ENCODE measurements at places on chromosomes 7 and 10. TPM values are rescaled to one million over a fixed set of nuclear protein-coding genes. Genes with fewer than 3 reads are reported as not detected.

DNA sequence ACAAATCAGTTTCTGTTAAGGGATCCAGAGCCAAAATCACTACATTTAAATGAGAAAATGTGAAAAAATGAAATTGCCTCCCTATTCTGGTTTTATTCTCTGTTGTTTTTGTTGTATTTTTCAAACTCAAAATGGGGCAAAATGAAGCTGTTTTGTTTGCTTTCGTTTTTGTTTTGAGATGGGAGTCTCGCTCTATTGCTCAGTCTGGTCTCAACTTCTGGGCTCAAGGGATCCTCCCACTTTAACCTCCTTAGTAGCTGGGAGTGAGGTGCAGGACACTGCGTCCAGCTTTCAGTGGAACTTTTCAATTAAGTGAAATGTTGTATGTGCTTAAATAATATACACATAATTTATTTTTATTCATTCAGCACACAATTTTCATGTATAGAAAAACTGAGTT, 205.0 kb downstream of the SORCS1 start:
- no peak for DNase-seq

DNA sequence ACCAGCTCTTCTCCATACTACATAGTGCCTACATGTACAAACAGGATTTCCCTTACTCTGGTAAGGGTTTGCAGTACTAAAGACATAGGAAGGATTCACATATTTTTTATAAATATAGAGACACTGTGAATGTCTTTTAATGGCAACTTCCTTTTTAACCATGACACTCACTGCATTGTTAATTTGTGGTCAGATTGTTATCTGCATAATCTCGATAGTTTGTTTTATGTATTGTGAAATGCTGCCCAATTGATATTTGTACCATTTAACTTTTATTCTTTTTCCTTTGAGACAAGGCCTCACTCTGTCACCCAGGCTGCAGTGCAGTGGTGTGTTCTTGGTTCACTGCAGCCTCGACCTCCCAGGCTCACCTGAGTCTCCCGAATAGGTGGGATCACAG, 39.7 kb downstream of the SP8 start:
- DNase-seq, result no peak

DNA sequence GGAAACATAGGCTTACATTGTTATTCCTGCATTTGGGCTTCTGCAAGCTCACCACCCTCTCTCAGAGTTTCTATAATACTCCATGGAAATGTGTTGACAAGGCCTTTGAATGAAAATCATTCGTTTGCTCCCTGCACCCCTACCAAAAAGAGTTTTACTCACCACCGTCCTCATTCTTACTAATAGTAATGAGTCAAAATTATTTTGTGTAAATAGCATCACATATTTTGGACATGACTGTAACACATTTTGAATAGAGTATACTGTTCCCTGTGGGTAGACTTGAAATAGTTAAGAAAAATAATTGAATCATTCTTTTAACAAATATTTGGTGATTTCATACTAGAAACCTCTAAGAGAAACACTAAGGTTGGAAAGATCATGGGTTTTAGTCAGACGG, 84.6 kb downstream of the AKAP9 start:
- no peak for DNase-seq

GRCh38 chr7:157028199-157028903, 17.9 kb upstream of the MNX1 start:
- peak; percentile 6 for DNase-seq

DNA sequence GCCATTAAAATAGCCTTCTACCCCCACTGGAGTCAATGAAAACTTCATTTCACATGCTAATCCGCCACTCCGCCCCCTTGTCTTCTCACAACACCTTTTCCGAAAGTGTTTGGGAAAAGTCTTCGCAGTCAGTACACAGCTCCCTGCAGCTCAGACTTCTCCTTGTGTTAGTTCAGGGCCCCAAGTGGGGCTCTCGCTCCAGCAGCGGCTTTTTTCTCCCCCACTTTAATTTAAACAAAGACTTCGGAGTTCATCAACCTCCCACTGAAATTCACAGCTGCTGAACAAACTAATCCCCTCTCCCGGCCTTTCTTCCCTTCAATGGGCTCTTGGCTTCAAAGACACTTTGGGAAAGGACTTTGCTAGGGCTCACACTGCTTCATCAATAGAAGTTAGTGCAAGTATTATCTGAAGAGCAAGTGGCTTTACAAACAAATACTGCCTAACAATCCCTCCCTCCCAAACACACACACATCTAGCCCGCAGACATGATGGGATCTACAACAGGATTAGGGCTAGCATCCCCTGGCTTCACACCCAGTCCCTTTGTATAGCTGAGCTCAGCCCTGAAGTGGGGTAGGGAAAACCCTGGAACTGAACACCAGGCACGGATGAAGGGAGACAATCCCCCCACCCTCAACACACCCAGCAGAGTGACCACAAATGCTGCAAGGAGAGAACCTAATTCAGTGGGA, 23.1 kb downstream of the WNT8B start:
- no peak for DNase-seq

DNA sequence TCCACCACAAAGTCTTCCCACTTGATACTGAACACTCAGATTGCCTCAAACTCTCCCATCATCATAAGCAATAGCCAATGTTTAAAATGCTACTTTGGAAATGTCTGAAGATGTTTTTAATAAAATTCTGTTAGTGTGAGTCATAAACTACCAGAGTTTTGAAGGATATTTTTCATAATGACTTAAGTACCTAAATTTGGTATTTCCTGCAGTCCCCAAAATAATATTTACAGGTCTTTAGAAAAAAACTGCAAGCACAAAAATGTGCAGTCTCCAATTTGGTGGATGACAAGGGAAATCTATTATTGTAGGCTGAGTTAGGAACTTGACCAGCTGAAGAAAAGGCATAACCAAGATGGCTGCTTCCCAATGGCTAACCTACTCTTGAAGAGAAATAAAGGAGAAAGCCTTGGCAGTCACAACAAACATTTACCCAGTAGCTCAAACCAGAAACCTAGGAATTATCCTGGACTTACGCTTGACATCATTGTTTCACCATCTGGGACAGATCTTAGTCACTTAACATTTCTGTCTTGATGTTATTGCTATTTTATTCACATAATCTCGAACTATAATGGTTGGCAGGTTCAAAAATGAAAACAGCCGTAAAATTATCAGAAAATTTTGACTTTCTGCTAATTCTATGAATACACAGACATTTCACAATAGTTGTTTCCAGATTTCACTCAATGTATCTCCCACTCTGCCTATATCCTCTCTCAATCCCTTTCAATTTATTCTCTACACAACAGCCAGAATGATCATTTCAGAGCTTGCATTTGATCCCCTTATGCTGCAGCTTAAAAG, 111.2 kb upstream of the STEAP1B start:
- DNase-seq, result no peak

- peak; percentile 70 for DNase-seq
Observed at GRCh38 chr10:93060887-93061593, 442 bp downstream of the CYP26C1 start.

GRCh38 chr10:72460284-72460876, 105.7 kb upstream of the DNAJB12 start:
- no peak for DNase-seq

DNA sequence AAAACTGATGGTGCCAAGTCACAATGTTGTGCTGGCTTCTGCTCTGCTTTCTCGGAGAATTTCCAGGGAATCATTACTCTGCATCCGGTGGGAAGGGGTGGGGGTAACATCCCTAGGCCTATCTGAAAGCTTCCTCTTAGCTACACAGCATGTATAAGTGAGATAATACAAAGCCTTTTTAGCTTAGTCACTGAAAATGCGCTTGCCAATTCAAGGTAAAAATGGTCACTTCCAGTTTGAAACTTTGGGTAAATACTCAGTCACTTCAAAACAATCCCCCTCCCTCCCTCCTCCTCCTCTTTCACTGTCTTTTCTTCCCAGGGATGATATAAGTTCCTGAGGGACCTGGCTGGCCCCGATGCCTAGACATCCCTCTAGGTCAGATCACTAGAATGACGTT, 57.3 kb upstream of the APBB1IP start:
- DNase-seq, result no peak

- DNase-seq, result peak; percentile 63
Observed at GRCh38 chr7:45151131-45151684, 6.4 kb upstream of the RAMP3 start.

- no peak for DNase-seq
Observed at GRCh38 chr7:92244808-92245486, 767 bp downstream of the KRIT1 start.

GRCh38 chr7:141557360-141557759, 6.2 kb downstream of the AGK start:
- DNase-seq, result no peak

DNA sequence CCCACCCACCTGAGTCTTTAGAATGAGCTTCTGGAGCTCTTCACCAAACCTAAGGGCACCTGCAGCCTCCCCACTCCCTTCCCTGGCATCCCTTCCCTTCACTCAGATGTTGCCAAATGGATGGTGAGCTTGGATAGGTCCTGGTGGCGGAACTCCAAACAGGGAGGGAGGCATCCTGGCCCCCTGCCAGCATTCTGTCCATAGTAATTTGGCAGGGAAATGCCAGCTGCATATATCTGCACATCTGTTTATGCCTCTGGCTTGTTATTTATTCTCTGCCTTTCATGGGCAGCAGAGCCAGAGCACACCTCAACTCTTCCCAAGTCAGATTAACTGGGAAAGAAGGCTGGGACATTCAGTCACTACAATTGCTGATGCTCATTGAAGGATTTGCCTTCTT, 18.1 kb downstream of the KAZALD1 start:
- DNase-seq, result no peak

- no peak for DNase-seq
Observed at GRCh38 chr7:132290021-132290420, 286.2 kb downstream of the PLXNA4 start.

DNA sequence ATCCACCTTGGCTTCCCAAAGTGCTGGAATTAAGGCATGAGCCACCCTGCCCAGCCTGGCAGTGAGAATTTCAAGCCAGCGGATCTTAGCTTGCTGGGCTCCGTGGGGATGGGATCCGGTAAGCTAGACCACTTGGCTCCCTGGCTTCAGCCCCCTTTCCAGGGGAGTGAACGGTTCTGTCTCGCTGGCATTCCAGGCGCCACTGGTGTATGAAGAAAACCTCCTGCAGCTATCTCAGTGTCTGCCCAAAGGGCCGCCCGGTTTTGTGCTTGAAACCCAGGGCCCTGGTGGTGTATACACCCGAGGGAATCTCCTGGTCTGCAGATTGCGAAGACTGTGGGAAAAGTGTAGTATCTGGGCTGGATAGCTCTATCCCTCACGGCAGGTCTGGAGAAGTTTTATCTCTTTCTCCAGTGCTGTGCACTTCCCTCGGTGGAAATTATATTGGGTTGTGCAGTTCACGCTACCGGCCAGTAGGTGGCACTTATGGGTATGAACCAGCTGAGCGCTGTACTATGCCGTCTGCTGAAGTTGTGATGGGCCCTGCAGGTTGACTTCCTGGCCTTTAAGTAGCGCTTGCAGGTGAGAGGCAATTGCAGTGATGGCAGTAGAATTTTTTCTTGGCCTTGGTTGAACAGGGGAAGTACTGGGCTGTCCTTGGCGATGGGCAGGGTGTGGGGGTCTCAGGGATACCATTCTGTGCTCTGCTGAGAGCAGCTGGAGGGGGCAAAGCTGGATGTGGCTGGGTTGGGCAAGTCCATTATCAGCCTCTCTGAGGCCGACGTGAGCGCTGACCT, 138.0 kb upstream of the MTPN start:
- peak; percentile 71 for DNase-seq

DNA sequence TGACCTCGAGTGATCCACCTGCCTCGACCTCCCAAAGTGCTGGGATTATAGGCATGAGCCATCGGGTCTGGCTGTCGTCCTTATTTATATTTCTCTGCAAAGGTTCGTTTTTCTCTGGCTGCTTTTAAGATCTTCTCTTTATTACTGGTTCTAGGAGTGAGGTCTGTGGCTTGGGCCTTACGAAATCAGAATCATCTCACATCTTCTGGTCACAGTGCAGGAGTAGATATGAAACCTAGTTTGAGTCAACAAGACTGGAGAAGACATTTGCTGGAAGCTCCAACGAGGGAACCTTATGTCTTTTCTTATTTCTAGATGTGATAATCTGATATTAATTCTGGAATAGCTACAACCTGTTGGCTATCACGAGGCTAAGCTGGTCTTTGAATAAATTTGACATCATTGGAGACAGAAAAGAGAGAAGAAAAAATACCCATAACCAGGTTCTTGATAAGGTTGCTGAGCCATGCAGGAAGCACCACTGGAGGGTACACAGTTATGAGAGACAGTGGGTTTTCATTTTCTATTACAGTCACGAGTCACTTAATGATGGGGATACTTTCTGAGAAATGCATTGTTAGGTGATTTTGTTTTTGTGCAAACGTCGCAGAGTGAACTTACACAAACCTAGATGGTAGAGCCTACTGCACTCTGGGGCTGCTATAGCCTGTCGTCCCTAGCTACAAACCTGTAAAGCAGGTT, 25.6 kb upstream of the IL15RA start:
- no peak for DNase-seq

DNA sequence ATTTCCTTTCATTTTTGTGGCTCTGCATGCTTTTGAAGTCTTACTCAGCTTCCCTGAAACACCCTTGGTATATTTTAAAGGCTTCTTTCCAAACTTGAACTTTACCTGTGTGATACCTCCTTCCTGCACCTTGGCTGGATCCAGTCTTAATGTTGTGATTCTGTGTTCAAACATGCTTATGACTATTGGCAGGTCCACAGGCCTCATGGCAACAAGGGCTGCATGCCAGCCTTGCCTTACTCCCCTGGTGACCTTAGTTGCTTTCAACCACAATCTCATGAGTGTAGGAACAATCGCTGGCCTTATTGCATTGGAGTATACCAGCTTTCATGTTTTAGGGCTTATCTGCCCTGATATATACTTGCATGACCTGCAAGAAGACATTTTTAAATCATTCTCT, 238.7 kb downstream of the KIF20B start:
- no peak for DNase-seq

- DNase-seq, result peak; percentile 46
Observed at GRCh38 chr7:158439035-158439434, 148.6 kb downstream of the PTPRN2 start.

DNA sequence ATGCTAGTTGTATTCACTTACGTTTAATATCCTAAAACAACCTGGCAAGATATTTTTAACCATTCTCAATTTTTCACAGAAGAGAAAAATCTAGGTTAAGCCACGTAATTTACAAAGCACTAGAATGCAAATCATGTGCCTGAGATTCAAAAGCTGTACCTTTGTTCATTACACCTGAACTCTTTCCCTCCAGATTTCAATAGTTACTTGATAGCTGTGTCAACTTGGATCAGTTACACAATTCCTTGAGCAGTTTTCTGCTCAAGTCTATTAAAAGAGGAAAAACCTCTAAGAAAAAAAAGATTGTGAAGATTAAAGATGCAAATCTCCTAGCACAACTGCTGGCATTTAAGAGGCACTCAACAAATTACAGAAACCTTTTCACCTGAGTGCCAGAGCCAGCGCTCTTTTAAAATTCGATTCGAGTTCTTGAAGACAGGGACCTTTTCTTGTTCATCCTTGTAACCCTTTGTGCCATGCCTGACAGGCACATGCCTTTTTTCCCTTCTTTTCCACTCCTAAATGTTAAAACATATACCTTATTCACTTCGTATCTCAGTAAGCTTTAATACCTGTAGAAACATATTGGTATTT, 886 bp downstream of the NSUN6 start:
- no peak for DNase-seq

- no peak for DNase-seq
Observed at GRCh38 chr10:66350622-66351399, 575.0 kb upstream of the LRRTM3 start.

PNLIPRP1 gene
- 1.1 TPM for total RNA-seq

GPR37 gene
- total RNA-seq, result 0.29 TPM

GPR15LG gene
- total RNA-seq, result not detected

CFAP43 gene
- total RNA-seq, result 0.24 TPM

GALNT17 gene
- 24.7 TPM for total RNA-seq

GRID1 gene
- total RNA-seq, result 5.6 TPM

BLOC1S2 gene
- total RNA-seq, result 23.6 TPM

NPTX2 gene
- 1.8 TPM for total RNA-seq

SPDYE2 gene
- not detected for total RNA-seq

COL28A1 gene
- 0.46 TPM for total RNA-seq

UPK3BL1 gene
- total RNA-seq, result 6.5 TPM

OR2A5 gene
- not detected for total RNA-seq
